ENCODE measurements at places on chromosomes 7 and 10.

- no peak for DNase-seq
These were observed 54.4 kb upstream of the MGAM2 start for GRCh38 chr7:142057101-142057500.

- no peak for DNase-seq
These were observed 42.7 kb downstream of the TMEM26 start for GRCh38 chr10:61410353-61411070.

GRCh38 chr7:101868191-101868950 is 50.9 kb downstream of the CUX1 start:
- DNase-seq: no peak

DNA sequence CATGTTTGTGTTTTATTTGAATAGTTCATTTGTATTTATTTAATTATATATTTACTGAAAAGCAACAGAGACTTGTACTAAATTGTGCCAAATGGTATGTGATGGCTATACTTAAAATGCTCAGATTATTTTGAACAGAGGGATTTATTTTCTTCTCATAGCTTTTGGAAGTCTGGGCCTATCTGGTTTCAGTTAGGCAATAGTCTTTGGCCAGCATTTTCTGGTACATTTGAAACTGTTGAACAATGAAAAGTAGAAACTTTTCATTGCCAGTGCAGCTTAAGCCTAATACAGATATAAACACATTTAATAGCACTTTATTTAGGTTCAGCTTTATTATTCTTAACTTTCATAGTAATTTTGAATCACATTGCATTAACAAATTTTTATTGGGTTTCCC is 188.0 kb downstream of the TAX1BP1 start:
- no peak for DNase-seq

Data from hematopoietic multipotent progenitor cell (in vitro differentiated cells).